ENCODE measurements at places on chromosomes 5 and 9.

GRCh38 chr5:154288145-154288544, 97.6 kb downstream of the GALNT10 start:
- no peak for DNase-seq

- no peak for DNase-seq
These were observed 75.9 kb downstream of the IRX2 start for GRCh38 chr5:2675548-2675947.

GRCh38 chr9:592225-592624, 249.3 kb upstream of the DMRT1 start:
- DNase-seq: no peak

DNA sequence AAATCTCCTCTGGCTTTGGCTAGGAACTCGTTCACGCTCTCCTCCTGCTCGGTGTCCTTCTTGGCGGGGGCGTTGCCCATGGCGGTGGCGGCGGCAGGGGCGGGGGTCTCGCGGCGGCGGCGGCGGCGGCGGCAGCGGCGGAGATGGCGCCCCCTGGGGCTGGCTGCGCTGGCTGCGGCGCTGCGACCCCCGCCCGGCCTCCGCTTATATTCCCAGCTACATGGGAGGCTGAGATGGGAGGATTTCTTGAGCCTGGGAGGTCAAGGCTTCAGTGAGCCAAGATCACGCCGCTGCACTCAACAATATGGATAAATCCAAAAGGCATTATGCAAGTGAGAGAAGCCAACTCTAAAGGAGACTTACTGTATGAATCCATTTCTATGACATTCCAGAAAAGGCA, at the start of gene PRKACG:
Gene PRKACG, minus strand, starts transcription at position 101 of the 400 bp plus-strand sequence. Its CDS starts 21 bp downstream, at position 80.
- no peak for DNase-seq

- DNase-seq: no peak
These were observed 166.5 kb upstream of the PRR16 start for GRCh38 chr5:120297616-120298015.

GRCh38 chr5:138460032-138460693, 5.1 kb upstream of the EGR1 start:
- DNase-seq: no peak

DNA sequence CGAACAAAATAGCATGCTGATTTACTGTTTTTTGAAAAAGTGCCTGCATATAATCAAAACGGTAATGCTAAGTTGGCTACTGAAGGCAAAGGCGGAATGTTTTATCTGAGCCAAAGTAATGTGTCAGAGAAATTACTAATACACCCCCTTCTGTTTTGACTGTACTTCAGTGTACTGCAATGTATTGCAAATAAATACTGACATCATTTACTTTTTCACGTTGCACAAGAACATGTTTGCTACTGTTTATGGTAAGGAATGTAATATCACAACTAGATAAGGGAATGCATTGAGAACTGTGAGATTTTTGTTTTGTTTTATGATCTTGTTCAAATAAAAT, 813 bp upstream of the AGTPBP1 start:
- no peak for DNase-seq

- no peak for DNase-seq
These were observed 12.1 kb downstream of the FAM78A start for GRCh38 chr9:131264231-131264630.

DNA sequence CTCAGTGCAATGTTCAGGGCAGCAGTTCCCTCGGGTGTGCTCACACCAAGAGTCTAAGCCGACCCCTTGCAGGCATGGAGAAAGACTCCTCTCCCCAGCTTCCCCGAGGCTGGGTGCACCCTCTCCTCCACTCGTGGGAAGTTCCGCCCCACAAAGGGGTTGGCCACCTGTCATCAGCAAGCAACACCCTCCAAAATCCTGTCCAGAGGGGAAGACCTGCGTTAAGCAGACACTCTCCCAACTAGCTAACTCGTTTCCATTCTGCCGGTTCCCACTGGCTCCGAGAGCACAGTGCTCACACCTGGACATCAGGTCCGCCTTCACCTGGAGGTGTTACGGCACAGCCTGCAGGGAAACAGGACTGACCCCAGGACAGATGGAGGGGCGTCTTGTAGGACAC, 117.9 kb upstream of the IRX4 start:
- DNase-seq: no peak

DNA sequence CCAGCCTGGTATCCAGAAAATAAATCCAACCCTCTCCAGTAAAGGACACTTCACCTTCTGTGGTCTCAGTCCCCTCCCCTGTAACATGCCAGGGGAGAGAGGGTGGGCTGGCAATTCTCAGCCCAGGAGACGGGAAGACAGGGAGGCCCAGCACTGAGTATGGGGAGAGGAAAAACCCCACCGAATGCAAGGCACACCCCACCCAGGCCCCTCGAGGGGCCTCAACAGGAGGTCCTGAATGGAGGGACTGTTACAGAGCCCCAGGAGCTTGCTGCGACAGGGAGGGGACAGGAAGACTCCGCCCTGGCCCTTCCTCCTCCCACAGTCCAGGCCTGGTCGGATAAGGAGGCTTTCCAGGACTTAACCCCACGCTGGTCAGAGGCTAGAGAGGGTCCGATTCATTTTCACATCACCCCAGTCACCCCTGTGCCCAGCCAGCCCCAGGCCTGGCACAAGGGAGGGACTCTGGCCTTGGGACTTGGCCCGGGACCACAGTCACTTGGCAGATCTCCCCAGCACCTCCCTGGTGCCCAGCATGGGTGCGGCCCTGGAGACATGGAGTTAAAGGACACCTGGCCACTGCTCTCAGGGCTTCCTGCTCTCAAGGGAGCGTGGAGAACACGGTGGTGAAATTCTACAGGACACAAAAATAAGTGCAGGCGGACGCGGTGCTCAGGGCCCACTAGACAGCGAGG, 44.9 kb upstream of the STXBP1 start:
- DNase-seq: no peak

GRCh38 chr5:35440409-35440808, 177.3 kb upstream of the SPEF2 start:
- DNase-seq: no peak

GRCh38 chr5:137054792-137055191, 444.3 kb downstream of the SPOCK1 start:
- DNase-seq: no peak

- no peak for DNase-seq
These were observed 140.5 kb downstream of the SNX18 start for GRCh38 chr5:54658010-54658409.

DNA sequence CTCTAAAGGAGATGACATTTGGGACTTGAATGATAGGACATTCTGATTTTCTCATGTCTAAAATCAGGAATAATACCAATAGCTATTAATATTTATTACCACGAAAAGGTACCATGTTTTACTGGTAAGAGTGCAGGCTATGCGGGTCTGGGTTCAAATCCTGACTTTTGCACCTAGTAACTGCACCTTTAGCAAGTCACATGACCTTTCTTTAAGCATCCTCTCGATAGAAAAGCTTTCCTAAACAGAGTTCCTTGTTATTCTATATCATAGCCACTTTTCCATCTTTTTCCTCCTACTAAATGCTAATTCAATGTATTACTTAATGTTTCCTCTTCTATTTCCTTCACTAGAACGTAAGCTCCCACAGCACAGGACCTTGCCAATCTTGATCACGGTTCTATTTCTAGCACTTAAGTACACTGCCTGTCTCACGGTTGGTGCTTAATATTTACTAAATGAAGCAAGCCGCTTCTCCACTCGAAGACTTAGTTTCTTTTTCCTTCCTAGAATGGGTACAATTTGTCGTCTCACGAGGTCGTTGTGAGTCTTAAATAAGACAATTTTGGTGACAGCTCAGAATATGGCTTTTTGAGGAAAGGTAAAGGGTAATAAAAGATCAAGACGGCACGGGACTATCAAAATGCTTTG, 816 bp downstream of the RBM18 start:
- no peak for DNase-seq

GRCh38 chr9:86706391-86706790, 240.9 kb downstream of the GAS1 start:
- no peak for DNase-seq

GRCh38 chr5:129077433-129078075, 17.0 kb upstream of the ISOC1 start:
- no peak for DNase-seq

DNA sequence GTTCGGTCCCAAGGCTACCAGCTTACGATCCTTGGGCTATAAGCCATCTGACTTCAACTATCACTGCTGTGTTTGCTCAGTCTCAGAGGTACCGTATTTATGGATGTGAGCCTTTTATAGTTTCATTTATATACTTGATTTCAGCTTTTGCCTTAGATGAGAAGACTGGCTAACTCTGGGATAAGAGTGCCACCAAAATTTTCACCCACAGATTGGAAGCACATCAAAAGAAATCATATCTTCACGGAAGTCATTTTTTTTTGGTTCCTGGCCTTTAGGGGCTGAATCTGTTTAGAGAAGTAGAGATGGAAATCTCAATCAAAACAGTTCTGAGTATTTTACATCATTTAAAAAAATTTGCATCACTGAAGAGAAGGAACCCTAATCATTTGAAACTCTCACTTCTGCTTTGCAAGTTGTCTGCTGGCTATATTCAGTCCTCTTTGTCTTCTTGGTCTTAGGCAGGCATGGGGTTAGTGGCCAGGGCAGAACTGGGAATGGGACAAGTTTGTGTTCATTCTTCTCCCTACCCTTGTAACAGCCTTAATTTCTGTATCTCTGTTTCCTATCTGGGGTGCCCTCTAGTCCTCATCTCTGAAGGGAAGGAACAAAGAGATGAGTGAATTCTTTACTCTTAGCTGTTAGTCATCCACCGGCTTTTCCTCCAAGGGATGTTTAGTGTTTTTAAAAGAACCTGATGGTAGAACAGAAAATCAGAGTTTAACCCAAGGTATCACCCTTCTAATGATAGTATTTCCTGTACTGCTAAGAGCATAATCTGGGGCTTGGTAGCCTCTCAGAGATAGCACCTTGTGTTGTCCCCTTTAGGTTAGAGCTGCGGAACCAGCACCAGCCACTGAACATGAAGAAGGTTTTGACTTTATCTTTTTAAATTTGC, 14.1 kb upstream of the TNFAIP8 start:
- no peak for DNase-seq

GRCh38 chr9:131081868-131082267, 14.5 kb upstream of the AIF1L start:
- DNase-seq: no peak

GRCh38 chr9:117249799-117250198, 165.1 kb downstream of the ASTN2 start:
- DNase-seq: no peak

GRCh38 chr5:175464942-175465233, 13.5 kb upstream of the SFXN1 start:
- no peak for DNase-seq

DNA sequence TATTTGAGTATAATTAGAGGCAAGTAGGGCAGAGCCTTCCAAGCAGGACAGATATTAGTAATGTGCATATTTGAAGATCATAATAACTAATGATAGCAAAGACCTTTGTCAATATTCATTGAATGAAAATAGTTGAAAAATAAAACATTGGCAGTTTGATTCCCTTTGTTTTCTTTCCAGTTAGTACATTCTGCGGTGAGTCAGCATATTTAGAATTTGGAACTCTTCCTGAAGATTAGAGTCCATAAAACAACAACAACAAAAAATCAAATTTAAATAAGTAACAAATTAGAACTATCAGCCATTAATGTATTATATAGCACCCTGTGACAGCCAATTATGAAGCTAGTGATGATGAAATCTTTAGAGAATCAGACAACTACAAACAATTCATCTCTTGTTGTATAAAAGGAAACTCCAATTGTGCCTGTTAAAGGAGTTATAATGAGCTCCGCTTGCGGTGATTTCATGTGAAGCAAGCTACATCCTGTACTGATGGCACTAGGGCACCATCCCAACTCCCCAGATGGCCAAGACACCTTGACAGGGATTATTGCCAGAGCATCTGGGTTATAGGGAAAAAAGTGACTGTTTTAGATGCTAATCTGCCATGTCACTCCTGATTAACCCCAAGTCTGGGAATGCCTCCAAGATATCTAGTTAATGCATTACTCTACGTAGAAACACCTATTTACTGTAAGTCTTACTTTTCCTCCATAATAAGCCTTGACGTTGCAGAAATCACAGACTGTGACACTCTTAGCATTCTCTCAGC, 6.8 kb downstream of the IFNA8 start:
- no peak for DNase-seq

DNA sequence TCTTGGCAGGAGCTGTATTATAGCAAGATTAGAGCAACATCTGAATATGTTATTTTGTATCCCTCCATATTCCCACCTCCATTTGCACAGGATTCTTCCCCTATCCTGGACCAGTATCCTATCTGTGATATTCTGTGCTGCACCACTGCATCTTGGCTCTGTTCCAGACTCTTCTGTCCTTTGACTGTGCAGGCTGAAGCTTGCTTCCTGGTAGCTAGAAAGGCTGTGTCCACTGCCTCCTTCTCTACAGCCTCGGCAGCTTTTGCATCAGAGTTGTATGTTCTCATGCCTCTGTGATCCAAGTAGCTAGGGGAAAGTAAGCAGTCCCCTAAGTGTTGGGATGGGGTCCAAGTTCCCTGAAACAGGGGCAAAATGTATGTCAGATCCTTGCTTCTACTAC, 104.1 kb downstream of the GAS1 start:
- DNase-seq: no peak

DNA sequence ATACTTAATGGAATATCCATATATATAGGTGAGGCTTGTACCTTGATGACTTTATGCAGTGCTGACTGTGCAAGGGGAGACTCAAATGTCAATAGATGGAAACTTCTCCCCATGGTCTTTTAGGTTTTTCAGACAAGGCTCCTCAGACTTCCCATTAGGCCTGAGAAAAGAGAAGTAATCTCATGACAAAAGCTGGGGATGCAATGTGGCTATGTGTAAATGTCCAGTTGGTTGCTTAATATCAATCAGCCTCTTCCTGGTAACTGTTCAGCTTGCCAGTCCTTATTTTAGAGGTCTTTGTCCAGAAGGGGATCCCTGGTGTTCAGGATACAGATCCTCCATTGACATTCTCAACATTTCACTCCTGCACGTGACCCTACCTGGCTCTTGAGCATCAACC, 621.1 kb upstream of the CDH18 start:
- DNase-seq: no peak

GRCh38 chr5:3827624-3828023, 232.0 kb downstream of the IRX1 start:
- DNase-seq: no peak

GRCh38 chr5:75612226-75612569, 945 bp downstream of the ANKDD1B start:
- no peak for DNase-seq

GRCh38 chr9:36100532-36100931, 36.0 kb upstream of the GLIPR2 start:
- DNase-seq: no peak

- DNase-seq: no peak
These were observed 13.6 kb upstream of the IL17B start for GRCh38 chr5:149392718-149393117.

- no peak for DNase-seq
These were observed 81.6 kb upstream of the ANKH start for GRCh38 chr5:14953075-14953607.

DNA sequence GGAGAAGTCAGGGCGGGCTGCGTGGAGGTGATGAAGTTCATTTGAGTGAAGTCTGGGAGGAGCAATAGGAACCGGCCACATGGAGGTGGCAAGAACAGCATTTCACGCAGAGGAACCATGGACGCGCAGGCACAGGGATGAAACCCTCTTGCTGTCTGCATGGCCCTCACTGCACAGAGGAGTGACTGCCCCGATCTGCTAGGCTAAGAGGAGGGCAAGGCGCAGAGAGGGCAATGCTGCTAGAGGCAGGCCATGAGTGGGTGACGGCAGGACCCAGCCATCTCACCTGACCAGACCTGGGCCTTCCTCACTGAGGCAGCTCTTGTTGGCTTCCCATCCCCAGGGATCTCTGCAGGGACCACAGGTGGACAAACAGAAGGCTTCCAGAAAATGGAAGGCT, 90.3 kb downstream of the BARX1 start:
- no peak for DNase-seq

Measured in central memory CD8-positive, alpha-beta T cell (primary cell).